ENCODE measurements at places on chromosomes 13 and 19.

DNA sequence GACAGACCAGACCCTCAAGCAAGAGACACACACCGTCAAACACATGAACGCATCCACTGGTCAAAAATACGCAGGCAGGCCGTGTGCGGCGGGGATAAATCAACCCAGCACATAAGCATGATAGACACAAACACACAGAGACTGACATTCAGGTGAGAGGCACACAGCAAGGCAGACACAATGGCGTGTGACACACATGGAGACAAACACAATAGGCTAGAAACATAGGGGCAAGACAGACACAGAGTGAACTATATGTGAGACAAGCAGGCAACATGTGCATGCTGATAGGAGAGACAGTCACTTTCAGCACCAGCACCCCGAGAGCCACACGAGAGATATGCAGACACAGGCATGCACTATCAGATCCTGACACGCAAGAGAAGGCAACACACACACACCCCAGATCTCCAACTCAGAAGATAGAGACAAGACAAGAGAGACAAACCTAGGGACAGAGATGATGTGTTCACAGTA, 6.9 kb upstream of the JUNB start:
- peak; percentile 8 for DNase-seq

DNA sequence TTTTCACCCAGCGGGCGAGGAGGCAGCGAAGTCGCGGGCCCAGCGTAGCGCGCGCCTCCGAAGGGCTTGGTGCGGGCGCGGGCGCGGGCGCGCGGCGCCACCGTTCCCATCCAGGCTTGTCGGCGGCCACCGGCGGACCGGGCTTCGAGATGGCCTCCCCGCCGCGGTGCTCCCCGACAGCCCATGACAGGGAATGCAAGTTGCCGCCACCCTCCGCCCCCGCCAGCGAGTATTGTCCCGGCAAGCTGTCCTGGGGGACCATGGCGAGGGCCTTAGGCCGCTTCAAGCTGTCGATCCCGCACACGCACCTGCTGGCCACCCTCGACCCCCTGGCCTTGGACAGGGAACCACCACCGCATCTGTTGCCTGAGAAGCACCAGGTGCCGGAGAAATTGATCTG, at the start of gene WDR88:
TSS of gene WDR88 (plus strand) at position 94 of the 400 bp plus-strand sequence. CDS start at position 150, 56 bp downstream.
- DNase-seq, result no peak

GRCh38 chr13:76635232-76636230, 250.7 kb downstream of the KCTD12 start:
- no peak for DNase-seq

DNA sequence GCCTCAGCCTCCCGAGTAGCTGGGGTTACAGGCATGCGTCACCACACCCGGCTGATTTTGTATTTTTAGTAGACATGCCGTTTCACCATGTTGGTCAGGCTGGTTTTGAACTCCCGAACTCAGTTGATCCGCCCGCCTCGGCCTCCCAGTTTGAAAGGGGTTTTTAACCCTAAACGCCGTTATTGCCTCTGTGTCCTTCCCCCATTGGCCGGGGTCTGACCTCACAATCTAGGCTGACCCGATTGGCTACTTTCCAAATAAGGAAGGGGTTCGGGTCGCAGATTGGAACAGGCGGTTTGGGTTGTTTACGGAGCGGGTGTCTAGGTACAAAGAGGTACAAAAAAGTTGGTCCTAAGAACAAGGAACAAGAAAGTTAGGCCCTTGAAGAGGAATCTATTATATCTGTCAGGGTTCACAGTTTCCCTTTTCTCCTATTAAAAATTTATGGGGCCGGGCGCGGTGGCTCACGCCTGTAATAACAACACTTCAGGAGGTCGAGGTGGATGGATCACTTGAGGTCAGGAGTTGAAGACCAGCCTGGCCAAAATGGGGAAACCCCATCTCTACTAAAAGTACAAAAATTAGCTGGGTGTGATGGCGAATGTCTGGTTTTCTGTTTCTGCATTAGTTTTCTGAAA, 1.0 kb downstream of the ZNF253 start:
- DNase-seq, result peak; percentile 3

DNA sequence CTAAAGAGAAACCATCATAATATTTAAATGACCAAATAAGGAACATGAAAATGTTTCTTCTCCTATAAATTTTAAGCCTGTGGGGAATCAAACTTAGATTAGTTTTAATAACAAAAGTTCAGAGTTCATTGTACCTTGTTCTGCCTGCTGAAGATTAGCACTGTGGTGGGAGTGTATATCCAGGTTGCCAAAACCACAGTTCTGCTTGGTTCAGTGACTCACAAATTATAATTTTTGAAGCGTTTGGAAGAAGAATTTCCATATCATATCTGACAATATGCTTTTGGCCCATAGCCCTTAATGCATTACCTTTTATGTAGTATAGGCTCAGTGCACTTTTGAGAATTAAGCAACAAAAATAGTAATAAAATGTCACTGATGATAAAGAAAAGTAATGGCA, 545.2 kb downstream of the GPC6 start:
- DNase-seq, result no peak

DNA sequence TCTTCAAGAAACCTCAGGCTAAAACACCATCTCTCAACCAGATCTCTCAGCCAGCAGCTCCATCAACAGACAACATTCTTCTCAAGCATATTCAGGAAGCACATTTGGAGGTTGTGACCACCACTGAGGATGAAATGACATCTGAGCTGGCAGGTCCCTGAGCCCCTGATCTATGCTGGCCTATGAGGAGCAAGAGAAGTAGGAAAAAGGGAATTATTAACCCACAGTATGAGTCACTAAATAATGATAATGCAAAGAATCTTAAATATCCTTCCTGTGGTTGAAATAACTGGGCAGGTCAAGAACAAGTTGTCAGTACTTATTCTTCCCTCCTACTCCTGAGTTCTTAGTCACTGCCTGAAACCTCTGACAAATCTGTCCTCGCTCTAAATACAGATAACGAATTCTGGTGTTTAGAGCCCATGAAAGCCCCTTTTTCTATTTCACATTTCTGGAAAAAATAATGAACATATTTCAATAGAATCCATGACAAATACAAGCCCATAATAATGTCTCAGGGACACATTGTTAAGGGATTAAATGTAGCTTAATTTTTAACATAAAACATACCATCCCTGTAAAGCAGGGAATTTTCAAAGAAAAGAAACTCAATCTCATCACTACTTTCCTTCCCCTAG, 225.8 kb upstream of the IRS2 start:
- DNase-seq, result peak; percentile 83

DNA sequence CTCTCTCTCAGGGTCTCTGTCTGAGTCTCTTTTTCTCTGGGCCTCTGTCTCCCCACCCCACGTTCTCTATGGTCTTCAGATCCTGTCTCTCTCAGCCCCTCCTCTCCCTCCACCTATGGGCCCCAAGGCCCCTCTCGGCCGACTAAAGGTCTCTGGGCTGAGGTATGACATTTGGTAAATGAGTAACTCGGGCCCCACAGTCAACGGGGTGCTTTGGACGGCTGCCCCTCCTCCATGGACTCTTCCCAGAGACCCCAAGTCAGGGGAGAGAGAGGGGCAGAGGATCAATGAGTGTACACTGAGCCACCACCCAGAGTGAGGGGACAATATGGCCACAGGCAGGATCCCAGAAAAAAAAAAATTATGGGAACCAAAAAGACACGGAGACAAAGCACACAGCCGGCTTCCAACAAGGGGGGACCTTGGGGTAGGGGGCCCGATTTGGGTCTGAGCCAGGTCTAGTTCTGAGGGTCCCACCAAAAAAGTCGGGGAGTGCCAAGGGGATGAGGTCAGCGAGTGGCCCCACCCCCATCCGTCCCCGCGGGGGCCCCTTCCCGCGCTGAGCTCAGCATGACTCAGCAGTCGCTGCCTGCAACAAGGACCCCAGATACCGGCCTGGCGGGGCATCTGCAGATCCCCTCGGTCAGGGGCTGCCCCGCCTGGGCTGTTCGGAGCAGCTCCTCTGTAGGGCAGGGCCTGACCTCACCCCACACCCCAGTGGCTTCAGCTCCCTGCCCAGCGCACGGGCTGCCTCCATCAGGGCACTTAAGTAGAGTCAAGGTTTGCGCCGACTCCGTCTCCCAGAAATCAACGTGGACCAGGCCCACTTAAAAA, 1.5 kb upstream of the FTL start:
- DNase-seq, result peak; percentile 75

- DNase-seq, result no peak
These were observed 26.8 kb upstream of the CEACAM21 start for GRCh38 chr19:41548954-41549688.

- no peak for DNase-seq
These were observed 4.2 kb downstream of the ARHGAP45 start for GRCh38 chr19:1070931-1071791.

GRCh38 chr13:19345158-19345557, 163.5 kb upstream of the TUBA3C start:
- DNase-seq, result no peak

- DNase-seq, result no peak
These were observed 159.8 kb downstream of the IRS2 start for GRCh38 chr13:109626386-109627171.

DNA sequence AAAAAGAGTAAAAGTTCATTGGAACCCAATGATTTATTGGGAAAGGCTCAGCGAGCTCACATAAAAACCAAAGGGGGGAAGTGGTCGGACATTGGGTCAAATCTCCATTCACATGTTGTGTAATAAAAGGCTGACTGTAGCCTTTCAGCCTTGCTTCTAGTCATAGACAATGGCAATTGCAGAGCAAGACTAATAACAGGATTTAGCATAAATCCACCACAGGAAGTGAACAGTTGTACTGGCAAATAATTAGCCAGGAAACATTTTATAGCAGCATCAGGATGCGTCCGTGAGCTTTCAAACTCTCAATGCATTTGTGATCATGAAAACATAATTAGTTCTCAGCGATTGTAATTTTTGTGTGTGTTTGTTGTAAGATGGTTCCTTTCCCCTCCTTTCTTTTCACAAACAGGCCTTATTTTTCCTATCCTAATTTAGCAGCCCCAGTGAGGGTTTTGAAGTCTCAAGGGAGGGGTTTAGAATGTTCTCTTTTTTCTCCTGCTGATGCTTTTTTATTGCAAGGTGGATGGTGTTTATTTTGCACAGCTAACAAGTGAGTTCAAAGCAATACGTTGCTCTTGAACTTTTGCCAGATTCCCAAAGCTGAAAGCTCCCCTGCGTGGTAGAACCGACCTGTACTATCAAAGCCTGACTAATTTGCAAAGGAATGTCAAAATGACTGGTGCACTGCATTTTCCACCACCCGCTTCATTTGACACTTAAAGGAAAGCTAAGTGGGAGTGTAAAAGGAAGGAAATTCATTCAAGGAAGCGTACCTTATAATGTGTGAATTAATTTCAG, 105.6 kb downstream of the SPRY2 start:
- peak; percentile 13 for DNase-seq

- peak; percentile 48 for DNase-seq
These were observed 441 bp upstream of the ZFP28 start for GRCh38 chr19:56538254-56538760.

GRCh38 chr19:46081928-46082727, 41.3 kb upstream of the IGFL4 start:
- DNase-seq, result peak; percentile 46

- no peak for DNase-seq
These were observed 15.9 kb upstream of the RNF17 start for GRCh38 chr13:24748061-24748400.

DNA sequence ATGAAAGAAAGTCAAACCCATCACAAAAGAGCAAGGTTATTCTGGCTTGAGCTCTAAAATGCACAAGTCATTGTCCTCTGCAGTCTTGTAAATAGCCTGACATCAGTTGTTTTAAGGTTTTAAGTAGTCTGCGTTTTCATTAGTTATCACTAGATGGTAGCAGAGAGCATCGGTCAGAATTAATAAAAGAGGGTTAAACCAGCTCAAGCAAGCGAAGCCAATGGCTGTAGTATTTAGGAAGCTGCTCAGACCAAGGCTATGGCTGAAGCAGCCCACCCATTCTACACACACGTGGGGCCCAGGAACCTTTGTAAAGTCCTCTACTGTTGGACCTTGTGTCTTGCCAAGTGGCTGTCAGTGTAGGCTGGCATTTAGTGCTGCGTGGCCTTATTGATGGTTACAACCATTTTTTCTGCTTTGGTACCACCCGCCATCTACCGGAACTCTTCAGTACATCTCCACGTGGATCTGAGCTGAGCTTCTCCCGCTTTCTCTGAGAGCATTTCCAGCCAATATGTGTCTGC, 13.3 kb upstream of the ZNF57 start:
- DNase-seq, result peak; percentile 63

- DNase-seq, result no peak
These were observed 30.6 kb downstream of the SERPINE3 start for GRCh38 chr13:51370116-51370515.

DNA sequence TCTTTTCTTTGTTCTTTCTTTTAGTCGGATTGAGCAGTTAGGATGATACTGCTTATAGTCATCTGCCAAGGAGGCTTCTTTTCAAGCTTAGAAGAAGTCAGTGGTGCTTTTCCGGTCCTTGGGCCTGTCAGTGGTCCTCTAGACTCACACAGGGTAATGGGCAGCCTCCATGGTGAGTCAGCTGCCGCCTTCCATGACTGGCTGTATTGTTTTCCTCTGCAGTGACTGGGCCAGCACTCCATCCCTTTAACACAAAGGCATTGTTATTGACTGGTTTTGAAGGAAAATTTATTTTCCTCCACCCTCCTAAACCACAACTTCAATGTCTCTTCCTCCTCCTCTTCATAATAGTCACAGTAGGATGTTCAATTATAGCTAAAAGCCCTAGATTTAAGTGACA, 47.1 kb upstream of the CNMD start:
- DNase-seq, result no peak

DNA sequence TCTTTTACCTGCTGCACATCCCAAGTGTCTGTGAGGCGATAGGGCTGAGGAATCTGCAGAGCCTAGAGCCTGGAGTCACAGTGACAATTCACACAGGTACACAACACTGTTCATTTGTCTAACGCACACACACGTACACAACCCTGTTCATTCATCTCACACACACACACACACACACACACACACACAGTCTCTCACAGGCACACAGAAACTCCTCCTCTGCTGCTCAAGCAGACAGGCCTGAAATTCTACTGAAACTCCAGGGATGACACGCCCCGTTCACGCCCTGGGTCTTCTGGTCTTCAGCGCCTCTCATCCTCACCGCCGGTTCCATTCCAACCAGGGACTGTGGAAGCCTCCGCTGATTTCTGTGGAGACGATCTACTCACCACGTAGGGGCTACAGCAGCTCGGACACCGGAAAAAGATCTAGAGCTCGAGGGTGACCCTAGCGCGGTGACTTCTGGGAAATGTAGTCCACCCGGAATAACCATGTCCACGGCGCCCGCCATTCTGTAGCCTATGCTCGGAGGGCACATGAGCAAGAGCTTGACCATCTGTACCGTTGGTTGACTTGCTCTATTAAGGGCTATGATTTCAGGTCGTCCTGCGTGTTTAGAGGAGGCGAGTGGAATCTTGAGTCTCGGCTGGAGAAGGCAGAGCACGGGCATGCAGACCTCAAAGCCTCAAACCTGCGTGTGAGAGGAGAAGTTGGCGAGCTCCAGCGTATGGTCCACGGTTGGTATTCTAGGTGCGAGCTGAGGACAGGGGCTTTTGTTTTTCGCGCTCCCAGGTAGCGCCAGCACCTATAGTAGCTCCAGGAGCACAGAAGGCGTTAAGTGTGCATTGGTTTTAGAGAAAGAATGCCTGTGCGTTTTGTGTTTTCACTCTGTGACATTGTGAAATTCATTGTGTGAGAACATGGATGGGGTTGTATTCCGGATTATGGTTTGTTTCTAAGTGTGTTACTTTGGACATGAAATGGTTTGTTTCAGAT, 33.4 kb downstream of the ZNF45 start:
- DNase-seq, result peak; percentile 61

GRCh38 chr19:35959040-35959967, 23.1 kb downstream of the LRFN3 start:
- no peak for DNase-seq

All from RWPE1 (cell line).